Activated CD4-positive, alpha-beta T cell treated with anti-CD3 and anti-CD28 coated beads for 24 hours (primary cell): ENCODE measurements at places on chromosomes 2 and 18.

- no peak for DNase-seq
Measured at GRCh38 chr2:165902934-165903333, 50.6 kb downstream of the TTC21B start.

DNA sequence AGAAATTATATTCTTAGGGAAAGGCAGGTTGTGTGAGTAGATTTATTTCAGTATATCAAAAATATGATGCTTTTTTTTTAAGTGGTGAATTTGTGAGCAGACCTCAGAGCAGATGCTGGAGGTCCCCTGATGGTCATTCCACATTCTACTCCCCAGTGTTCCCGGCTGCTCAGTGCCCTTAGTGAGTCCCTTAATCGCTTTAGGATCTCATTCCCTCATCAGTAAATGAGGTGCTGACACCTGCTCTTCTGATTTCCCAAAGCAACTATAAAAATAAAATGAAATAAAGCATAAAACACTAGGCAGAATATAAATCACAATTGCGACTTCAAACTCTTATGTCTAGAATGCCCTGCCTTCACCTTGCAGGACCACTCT lies 216.2 kb upstream of the TNP1 start:
- no peak for DNase-seq

GRCh38 chr2:195594919-195595694 lies 61.9 kb upstream of the SLC39A10 start:
- no peak for DNase-seq

DNA sequence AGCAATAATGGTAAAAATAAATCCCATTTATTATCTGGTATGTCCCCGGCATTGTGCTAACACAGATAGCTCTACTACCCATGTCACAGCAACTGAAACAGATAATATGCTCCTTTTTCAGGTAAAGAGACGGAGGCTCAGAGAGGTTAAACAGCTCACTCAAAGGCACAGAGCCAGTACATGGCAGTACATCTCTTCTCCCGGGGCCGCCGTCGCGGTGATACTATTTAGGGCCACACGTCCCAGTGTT lies 693 bp upstream of the PDK1 start:
- no peak for DNase-seq

DNA sequence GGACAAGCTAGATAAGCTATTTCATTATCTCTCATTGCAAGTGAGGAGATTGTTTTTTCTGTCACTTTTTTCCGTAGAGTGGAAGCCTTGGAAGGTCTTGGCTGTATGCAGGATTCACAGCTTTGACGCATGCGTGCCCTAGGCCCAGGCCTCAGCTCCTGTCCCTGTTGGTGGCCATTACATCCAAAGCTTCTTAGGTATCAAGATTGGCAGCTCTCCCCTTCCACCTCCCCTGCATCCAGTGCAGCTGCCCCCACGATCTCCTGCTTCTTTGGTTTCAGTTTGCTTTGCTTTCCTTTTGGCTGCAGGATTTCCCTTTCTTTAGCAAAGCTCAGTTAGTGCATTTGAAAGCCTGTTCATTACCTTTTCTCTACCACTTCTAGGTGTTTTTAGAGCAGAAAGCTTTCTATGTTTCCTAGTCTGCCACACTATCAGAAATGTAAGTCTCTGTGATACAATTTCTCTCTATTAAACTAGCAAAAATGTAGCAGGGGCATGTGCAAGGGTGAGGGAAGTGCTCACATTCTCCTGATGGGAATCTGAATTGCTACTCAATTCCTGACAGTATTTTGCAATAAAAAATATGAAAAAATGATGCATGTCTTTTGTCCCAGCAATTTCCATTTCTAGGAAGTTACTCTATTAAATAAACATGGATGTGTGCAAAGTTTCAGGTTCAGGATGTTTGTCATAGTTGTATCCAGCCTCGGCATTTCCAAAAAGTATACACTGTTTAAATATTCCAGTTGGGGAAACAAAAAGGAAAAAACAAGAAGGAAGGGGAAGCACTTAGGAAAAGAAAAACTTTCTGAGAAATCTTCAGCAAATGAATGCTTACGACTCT lies 91.2 kb downstream of the LIPG start:
- DNase-seq: no peak

DNA sequence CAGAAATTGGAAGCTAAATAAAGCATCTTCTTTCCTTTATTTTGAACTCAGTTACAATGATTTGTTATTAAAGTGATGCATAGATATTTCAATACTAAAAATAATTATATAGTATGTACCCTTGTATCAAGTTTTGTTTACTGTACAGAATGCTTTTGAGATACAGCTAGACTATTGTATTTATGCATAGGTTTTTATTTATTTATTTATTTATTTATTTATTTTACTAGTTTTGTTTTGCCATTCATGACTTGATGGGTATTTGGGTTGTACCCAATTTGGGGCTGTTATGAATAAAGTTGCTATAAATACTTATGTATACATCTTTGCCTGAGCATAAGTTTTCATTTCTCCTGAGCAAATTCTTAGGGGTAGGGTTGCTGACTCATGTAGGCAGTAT lies 118.7 kb upstream of the NXPH2 start:
- no peak for DNase-seq

- DNase-seq: no peak
Measured at GRCh38 chr2:241759067-241759807, 17.4 kb upstream of the GAL3ST2 start.

- no peak for DNase-seq
Measured at GRCh38 chr2:71538241-71538640, 84.9 kb downstream of the DYSF start.

DNA sequence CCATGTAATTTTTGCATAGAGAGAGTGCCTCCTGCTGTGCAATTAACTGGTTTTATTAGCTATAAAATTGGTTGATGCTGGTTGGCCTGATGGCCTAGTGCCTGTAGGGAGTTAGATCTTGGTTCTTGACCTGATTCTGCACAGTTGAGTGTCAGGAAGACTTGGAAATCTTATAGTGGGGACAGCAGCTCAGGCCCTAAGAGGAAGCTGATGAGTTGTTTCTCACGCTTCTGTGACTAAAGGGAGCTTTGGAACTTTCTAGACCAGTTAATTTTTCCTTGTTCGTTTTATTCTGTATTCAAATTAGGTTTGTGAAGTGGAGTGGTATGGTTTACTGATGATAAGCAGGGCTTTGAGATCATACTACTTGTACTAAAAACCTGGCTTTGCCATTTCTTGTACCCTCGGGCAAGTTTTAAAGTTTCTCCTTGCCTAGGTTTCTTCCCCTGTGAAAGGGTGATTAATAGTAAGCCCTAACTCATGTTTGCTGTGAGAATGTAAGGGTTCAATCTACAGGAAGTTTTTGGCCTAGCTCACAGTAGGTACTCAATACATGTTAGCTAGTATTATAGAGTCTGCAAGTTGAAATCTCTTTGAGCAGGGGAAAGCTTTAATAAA lies 82.1 kb downstream of the MAP3K20 start:
- no peak for DNase-seq

- no peak for DNase-seq
Measured at GRCh38 chr2:84556190-84556589, 39.9 kb downstream of the DNAH6 start.

DNA sequence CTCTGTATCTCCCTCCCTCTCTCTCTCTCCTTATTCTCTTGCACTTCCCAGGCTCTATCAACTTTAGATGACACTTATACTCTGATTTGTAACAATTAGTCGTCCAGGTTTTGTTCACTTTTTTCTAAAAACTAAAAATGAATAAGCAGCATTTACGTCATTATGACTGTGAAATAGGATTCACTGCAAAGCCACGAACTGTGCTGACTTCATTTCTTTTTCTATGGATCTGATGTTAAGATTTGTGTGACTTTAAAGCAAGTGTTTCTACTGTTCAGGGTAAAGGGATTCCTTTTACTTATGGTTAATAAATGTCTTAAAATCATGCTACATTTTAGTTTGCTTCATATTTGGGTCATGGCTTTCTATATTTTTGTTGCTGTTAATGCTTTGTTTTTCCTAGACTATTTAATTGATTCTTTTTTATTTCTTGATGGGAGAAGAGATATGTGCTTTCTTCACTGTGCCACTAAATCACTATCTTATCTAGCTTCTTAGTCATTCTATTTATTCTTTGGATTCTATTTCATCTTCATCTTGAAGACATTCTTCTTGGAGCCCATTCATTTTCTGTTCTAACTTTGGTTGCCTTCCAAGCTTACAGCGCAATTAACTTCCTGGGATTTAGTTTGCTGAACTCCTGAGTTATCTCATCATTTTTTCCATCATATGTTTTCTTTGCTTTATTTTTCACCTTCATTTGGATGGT lies 480.4 kb upstream of the TRIB2 start:
- no peak for DNase-seq

GRCh38 chr2:205948883-205949282 lies 137.1 kb downstream of the INO80D start:
- DNase-seq: no peak

GRCh38 chr2:207066791-207067460 lies 98.8 kb downstream of the KLF7 start:
- DNase-seq: no peak

DNA sequence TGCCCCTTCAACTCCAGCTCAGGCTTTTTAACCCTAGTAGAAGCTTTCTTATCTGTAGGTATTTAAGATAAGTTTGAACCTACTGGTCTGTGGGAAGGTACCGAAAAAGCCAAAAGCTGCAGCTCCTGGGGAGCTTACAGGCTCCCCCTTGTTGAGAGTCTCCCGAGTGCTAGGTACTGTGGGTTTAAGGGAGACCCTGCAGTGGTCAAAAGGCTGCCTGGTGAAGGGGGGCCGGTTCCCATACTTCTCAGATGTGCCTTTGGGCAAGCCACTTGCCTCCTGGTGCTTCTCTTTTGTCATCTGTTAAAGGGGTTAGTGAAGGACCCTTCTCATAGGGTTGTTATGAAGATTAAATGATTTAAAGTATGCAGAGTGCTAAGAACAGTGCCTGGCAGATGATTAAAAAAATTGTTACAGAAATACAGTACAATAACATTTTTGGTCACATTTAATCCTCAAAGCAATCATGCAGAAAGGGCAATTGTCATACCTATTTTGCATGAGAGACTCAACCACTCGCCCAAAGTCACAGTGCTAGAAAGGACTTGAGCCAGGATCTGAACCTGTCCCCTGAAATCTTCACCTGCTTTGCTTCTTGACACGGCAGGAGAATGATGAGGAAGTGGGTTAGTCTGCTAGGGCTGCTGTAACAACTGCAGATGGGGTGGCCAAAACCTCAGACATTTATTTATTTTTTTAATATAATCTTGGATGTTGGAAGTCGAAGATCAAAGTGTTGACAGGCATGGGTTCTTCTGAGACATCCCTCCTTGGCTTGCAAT lies 62.5 kb downstream of the NEDD4L start:
- no peak for DNase-seq

- no peak for DNase-seq
Measured at GRCh38 chr2:220703279-220703678, 868.8 kb downstream of the EPHA4 start.

GRCh38 chr18:27062802-27063201 lies 122.3 kb downstream of the CHST9 start:
- no peak for DNase-seq

GRCh38 chr2:152580714-152581113 lies 136.5 kb downstream of the PRPF40A start:
- no peak for DNase-seq

GRCh38 chr18:65279668-65280305 lies 471.0 kb upstream of the CDH7 start:
- no peak for DNase-seq

DNA sequence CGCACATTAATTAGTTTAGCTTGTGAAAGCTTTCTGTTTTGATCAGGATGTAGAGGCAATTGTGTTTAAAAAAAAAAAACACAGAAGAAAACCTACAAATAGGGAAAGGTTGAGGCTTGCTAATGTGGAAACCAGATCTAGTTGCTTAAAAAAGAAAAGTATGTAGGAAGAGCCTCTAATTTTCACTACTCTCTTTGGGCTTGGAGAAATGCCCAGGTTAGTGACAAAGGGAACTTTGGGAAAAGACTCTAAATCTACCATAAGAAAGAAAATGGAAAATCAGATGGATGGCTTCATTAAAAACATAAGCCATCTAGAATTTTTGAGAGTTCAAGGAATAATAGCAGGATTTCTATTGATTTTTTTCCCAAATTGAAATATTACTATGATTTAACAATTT lies 47.3 kb upstream of the SLC38A11 start:
- DNase-seq: no peak

DNA sequence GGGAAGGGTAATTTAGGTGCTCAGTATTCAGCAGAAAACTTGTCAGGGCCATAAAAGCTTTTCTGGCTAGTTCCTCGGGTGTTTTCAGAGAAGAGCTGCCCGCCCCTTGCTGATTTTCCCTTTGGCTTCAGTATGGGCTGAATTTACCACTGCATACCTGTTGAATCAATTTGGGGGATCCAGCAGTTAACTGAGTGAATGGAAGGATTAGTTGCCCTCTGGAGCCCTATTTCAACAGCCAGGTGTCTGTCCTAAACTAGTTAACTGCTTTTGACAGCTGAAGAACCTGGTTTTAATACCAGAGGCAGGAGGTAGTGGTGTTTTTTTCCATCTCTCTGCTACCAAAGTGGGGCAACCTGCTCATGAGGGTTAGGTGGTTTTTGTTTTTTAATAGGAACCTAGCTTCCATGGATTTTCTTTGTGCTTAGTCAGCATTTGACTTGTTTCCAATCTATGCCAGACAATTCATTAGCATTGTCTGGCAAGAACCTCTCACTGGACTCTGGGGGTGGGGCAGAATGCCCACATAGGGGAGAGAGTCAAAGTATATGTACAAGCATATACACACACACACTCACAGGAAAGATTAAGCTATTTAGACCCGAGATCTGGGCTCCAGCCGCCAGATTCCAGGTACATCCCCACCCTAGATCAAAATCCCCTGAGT lies 166.5 kb upstream of the SIX3 start:
- DNase-seq: no peak

- DNase-seq: no peak
Measured at GRCh38 chr18:79005653-79006052, 26.0 kb downstream of the SALL3 start.

GRCh38 chr2:204972606-204973336 lies 427.5 kb downstream of the PARD3B start:
- no peak for DNase-seq

GRCh38 chr2:140359056-140359771 lies 1579.0 kb upstream of the NXPH2 start:
- DNase-seq: no peak

DNA sequence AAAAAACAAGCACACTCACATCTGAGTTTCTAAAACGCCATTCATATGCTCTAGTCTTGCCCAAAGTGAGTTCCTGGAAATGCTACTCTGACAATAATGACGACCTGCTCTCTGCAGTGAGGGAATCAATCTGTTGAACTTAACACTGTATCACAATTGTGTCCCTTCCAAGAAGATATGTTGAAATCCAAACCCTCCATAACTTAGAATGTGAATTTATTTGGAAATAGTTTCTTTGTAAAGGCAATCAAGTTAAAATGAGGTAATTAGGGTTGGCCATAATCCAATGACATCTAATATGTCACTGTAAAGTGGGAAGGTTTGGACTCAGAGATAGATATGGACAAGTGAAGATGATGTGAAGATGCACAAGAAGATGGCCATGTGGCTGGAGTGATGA lies 264.5 kb downstream of the CD226 start:
- DNase-seq: no peak
